ENCODE measurements at places on chromosomes 12 and 14.

- DNase-seq = no peak
These were observed 6.7 kb downstream of the B4GALNT1 start for GRCh38 chr12:57626111-57626920.

- DNase-seq = no peak
These were observed 252.3 kb downstream of the KTN1 start for GRCh38 chr14:55832122-55832911.

DNA sequence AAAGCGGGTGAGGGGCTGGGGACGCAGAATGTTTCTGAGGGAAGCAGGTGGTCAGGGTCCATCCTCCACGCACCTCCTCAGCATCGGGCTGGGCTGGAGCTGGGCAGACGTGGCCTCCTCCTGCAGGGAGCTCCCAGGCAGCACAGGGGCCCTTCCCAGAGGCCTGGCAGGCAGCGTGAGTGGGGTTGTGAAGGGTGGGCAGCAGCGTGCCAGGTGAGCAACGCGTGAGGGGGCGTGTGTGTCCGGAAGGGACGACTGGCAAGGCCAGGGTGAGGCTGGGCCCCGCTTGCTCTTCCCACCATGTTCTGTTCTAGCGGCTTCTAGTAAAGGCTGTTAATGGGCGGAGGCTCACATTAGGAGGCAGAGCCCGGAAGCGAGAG, 17.1 kb downstream of the ANKRD9 start:
- no peak for DNase-seq

DNA sequence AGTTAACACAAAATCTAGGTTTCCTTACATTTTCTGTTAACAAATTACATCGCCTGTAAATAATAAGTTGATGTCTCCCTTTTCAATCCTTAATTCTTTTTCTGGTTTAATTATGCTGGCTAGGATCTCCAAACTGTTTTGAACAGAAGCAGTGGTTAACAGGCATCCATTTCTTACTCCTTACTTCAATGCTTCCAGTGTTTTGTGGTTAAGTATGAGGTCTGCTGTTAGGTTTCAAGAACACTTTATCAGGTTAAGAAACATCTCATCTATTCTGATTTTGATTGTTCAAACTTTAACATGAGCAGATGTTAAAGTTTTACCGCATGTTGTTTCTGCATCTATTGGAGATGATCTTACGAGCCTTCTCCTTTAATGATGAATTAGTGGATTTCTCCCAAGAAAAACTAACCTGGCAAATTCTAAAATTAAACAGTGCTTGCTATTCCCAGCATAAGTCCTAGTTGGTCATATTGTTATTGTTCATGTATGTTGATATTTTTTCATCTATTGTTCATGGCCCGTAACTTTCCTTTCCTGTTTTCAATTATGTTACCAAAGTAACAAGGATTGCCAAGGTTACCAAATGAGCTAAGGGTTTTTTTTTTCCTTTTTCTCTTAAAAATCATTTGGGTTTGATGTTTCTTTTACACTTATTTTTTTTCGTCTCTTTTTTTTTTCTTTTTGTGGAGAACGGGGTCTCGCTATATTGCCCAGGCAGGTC, 33.4 kb downstream of the POLE start:
- no peak for DNase-seq

DNA sequence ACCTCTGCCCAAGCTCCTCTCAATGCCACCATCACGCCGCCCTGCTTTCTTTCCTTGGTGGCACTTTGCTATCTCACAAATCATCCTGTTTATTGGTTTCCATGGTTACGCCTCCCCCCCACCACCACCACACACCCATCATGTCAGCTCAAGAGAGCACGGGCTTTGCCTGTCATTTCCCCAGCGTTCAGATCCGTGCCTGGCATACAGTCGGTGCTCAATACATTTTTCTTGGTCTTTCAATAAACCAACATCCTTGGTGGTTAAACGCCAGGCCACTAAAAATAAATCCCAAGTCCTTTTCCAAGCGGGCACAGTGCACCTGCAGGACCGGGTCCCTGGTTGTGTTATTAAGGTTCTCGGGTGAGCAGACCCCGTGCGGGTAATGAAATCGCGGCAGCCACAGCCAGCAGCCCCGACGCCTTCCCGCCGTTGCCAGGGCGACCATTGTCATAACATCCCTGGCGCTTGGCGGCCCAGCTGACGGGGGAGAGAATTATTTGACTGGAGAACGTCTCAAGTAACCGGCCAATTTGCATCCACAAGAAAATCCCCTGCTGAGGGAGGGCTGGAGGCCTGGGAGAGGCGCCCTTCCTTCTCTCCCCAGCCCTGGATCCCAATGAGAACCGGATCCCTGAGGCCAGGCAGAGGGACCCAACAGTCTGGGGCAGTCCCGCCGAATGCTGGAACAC, 92.9 kb downstream of the KSR2 start:
- no peak for DNase-seq

- no peak for DNase-seq
These were observed 19.6 kb upstream of the TMEM106C start for GRCh38 chr12:47943623-47944340.

- no peak for DNase-seq
These were observed 167.2 kb downstream of the FSCB start for GRCh38 chr14:44339862-44340261.

DNA sequence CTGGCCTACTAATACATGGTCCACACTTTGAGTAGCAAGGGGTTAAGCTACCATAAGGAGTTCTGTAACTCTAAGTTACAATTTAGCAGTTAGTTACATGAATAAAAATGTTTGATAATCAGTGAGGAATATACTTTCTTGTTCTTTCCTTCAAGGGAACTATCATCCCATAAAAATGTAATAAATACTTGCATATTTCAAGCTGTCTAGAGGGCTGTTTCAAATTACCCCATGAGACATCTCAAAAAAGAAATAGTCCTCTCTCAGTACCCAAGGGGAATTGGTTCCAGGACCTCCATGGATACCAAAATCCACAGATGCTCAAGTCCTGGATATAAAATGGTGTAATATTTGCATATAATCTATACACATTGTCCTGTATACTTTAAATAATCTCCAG, 48.7 kb upstream of the GNG2 start:
- no peak for DNase-seq

GRCh38 chr14:75705014-75705413, 44.0 kb downstream of the TTLL5 start:
- DNase-seq = no peak

- no peak for DNase-seq
These were observed 27.5 kb downstream of the APOBEC1 start for GRCh38 chr12:7638064-7638759.

DNA sequence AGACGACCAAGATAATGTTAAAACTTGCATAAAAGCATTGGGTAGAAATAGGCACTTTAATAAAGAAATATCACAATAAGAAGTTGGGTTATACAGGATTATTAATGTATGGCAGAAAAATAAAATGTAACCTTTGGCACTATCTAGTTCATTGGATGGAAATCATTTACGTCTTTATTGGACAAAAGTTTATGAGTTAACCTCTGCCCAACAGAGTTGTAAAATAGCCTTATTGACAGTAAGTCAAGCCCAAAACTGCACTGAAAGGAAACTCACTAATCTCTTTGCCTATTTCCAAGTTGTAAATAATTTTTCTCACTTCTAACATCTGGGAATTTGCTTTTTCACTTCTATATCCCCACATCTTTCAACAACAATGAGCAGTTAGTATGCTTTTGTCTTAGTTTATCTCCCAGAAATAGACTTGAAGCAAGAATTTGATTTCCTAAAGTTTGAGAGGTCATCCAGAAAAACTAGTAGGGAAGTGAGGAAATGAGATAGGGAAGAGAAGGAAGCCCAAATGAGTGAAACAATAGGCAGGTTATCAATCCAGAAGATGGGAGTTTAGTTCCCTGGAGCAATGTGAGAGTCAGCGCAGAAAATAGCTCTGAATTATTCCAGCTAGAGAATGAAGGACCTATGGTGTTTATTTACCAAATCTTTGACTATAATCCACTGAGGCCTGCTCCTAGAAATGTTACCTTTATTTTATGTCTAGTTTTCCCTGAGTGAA, 434.8 kb downstream of the CCER1 start:
- no peak for DNase-seq
